ENCODE measurements at places on chromosomes 12 and 14.

DNA sequence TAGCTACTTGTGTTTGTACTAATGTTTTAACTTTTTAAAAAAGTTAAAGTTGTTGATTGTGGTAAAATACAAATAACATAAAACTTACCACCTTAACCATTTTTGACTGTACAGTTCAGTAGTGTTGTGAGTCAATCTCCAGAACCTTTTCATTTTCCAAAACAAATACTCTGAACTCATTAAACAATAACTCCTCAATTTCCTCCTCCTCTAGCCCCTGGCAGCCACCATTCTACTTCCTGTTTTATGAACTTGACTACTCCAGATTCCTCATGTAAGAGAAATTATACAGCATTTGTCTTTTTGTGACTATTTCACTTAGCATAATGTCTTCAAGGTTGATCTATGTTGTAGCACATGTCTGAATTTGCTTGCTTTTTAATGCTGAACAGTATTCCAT is 299.1 kb upstream of the AMIGO2 start:
- no peak for DNase-seq

DNA sequence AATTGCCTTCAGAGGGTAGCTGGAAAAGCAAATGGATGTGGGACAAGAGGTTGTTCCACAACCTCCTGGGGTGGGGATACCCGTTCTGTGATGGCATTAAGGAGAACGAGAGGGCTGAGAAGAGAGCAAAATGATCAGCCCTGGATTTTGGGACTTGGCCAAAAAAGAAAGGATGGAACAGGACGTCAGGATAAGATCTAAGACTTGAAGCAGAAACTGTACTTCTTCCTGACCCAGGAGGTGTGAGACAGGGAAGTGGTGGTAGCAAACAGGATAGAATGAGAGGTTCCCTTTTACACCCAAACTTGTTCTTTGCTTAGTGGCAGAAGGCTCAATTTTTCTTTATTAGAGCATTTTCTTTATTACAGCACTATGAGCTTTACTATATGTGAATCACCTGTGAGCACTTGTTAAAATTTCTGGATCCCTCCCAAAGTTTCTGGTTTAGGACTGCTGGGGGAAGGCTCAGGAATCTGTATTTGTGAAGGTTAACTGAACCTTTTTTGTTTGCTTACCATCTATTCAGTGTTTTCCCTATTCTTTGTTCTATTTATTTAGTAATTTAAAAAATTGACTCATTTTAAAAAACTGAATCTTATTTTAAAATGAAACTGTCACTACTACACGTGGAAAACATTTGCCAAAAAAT is 59.2 kb downstream of the ERC1 start:
- no peak for DNase-seq

DNA sequence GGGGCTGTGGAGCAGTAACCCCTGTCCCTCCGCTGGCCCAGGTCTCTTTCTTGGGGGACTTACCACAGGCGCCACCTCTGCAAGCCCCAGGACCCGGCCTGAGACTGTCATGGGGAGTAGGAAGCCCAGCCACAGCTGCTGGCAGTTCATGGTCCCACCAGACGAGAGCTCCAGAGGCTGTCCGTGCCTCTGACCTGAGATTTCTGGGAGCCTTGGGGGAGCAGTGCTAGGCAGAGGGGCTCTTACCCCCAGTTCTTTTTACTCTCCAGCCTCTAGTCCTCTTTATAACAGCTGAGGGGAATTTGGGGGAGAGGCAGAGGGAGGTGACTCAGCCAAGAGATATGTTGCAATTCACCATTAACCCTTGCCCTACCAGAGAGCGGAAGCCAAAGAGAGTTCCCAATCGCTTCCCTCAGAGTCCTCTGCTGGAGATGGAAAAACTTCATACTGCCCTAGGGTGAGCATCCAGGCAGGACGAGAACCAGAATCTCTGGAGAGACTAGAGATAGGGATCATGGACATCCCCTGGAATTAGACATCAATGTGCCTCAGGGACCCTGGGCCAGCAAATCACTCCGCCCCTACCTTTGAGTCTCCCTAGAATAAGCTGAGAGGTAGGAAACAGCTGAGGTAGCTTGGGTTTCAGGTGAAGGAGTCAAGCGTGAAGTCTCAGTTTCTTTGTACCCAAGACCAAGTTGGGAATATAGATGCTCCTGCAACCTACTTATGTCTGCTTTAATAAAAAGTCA is at the start of gene MMP19:
Gene MMP19 (minus strand): TSS at position 256 of the 749 bp plus-strand sequence. CDS start 106 bp downstream, at position 150.
- peak; percentile 74 for DNase-seq

GRCh38 chr14:22221508-22221907 is 367.5 kb downstream of the DAD1 start:
- no peak for DNase-seq

DNA sequence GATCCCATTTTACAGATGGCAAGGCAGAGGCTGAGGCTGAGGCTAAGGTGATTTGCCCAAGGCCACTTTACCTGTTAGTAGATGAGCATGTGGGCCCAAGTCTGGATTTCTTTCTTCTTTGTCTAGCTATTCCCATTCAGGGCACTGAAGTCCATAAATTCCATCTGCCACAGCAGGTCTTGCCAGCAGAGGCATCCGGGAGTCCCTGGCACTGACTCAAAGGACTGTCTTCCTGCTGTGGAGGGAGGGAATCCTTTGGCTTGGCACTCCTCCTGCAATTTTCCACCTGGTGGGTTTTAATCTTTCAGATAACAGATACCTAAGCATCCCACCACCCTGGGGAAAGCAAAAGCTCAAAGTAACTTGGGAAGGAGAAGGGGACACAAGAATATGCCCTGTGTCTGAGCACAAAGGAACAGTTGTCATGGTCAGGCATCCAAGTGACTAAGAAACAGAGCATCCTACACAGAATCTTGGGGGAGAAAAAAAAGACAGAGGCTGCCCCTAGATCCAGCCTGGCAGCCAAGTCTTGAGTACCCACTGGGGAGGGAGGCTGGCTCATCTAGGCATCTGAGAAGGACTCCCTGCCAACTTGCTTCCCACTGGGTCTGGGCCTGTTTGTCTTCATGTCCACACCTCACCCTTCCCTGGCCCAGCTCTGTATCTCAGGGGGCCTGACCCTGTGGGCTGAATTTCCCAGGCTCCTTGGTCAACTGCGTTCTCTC is 35.6 kb upstream of the CMKLR1 start:
- DNase-seq: no peak

- no peak for DNase-seq
These were observed 2.0 kb upstream of the TBX5 start for GRCh38 chr12:114407842-114408411.

DNA sequence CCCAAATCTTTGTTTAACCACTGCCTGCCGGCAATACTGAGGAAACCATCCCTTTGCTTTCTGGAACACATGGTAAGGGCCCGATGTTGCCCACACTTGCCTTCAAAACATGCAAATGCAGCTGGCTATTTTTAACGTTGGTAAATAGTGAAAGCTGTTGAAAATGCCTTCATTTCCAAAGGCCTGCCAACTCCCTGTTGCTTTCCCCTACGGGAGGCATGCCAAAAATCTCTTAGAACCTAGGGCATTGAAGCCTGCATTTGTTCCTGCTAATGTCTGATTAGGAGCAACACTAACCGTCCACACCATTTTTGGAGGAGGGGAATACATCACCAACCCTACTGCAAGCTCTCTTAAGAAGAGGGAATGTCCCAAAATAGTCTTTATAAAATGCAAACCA is 152.6 kb upstream of the NOS1 start:
- no peak for DNase-seq

- DNase-seq: no peak
These were observed 215.7 kb downstream of the KIF21A start for GRCh38 chr12:39227218-39227617.

GRCh38 chr12:82529954-82530353 is 156.8 kb upstream of the TMTC2 start:
- DNase-seq: no peak

DNA sequence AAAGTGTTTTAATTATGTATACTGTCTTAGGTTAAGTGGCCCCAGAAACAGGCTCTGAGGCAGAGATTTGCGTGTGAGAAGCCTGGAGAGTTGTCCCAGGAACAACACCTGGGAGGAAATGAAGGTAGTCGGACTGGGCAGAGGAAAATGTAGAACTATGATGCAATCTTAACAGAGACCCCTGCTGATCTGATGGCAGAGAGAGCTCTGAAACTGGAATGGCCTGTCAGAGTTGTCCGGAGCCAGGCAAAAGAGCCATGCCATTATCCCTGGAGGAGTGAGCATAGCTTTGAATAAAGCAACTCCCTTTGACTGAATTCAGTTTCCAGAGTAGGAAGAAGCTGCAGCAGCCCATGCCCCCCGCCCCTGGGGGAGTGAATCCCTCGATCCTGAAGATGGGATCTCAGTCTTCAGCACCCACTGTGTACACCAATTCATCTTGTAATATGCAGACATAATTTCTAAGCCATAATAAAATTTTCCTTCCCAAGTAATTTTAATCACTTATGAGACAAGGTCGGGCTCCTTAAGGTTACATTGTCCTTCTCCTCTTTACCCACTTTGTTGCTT is 264.8 kb downstream of the PDZRN4 start:
- no peak for DNase-seq

GRCh38 chr14:105171004-105171673 is 2.6 kb upstream of the JAG2 start:
- no peak for DNase-seq

DNA sequence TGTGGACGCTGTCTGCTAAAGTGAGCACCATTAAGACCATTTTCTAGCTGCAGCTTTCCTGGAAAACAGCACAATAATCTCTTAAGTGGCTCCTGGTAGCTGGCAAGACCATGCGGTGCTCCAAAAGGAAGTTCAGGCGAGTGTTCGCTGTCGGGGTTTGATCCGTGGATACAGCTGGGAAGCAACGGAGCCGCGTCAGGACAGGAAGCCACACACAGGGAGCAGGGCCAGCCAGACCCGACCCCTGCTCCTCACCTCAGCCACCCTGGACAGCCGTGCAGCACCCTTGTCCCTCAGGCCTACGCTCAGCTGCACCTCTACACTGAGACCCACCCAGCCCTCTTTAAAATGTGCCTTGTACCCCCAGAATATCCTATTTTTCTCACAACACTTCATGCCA is 19.4 kb downstream of the ZFYVE21 start:
- DNase-seq: no peak

- no peak for DNase-seq
These were observed 229.9 kb downstream of the NTF3 start for GRCh38 chr12:5661811-5662210.

DNA sequence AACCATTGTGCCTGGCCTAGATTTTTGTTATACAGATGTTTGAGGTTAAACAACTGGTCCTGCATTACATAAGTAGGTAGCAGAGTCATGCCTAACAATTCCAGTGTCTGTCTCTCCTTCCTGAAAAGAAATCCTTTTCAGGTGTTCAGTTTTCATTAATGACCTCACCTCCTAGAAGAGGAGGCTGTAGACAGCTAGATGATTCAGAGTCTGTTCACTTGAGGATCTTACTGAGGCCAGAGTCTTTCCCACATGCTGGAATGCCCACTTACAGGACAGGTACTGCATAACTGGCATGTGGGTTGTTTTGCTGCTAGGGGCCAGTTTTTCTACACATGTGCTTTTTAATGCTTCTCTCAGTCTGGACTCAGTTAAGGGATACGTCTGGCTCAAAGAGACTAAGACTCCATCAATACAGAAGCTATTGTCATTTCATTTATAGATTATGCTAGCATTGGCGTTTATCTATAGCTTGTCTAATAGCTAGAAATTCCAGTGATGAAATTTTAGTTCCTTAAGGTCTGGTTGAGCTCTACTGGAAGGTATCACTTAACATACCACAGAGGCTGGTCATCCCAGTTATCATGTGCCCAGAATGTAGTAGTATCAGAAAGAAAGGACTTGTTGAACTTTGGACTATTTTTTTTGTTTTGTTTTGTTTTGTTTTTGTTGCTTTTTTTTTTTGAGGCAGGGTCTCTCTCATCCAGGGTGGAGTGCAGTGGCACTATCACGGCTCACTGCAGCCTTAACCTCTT is 206.4 kb downstream of the ERC1 start:
- no peak for DNase-seq

DNA sequence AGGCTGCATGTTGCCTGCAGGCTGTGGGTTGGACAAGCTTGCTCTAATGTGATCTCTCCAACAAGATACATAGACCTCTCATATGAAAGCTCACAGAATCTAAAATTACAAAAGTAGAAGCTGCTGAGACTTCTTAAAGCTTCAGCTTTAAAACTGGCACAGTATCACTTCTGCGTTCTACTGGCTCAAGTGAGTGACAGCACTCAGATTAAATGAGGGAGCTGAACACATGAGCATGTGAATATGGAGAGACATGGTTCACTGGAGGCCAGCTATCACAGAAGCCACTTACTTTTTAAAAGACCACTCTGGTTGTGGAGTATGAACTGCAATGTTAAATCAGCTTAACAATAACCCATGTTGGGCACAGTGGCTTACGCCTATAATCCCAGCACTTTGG is 29.1 kb upstream of the ANO6 start:
- no peak for DNase-seq

DNA sequence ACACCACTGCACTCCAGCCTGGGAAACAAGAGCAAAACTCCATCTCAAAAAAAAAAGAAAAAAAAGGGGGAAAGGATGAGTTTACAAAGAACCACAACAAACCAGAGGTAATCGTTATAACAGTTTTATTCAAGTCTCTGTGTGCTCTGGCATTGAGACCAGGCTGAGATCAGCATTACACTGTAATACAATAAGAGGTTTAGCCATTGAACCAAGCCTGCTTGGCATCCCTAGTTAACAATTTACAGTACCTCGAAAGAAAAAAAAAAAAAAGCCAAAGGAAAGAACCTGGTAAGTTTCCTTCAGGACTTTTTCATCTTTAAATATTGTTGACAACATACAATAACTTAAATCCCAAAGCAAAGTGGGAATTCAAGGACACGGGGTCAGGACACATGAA is 80.7 kb downstream of the TTC9 start:
- no peak for DNase-seq

DNA sequence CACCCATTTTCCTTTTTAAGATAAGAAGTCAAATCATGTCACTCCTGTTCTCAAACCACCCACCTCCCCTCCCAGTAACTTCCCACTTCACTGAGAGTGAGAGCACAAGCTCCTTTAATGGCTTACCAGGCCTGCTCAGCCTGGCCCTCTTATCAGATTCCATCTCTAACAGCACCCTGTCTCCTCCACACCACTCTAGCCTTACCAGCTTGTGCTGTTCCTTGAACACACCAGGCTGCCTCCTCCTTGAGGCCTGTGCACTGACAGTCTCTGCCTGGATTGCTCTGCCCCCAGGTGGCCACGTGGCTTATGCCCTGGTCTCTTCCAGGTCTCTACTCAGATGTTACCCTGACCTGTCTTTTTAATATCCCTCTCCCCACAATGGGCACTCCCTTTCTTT is 40.1 kb upstream of the EVL start:
- no peak for DNase-seq

- no peak for DNase-seq
These were observed 3.5 kb downstream of the DICER1 start for GRCh38 chr14:95153866-95154265.

- DNase-seq: peak; percentile 53
These were observed at the start of gene LGALS3 for GRCh38 chr14:55129086-55129427. TSS of gene LGALS3 (plus strand) at chr14:55129252. CDS start at chr14:55137374, 8,122 bp downstream.

- no peak for DNase-seq
These were observed 10.1 kb downstream of the RAB21 start for GRCh38 chr12:71764587-71765321.

- no peak for DNase-seq
These were observed 23.9 kb upstream of the ITGA5 start for GRCh38 chr12:54442961-54443360.

- DNase-seq: no peak
These were observed 131.5 kb upstream of the RTL1 start for GRCh38 chr14:101034986-101035385.

- no peak for DNase-seq
These were observed 18.2 kb upstream of the MON2 start for GRCh38 chr12:62448436-62448835.

GRCh38 chr14:35420036-35420811 is 15.7 kb upstream of the NFKBIA start:
- DNase-seq: peak; percentile 43

GRCh38 chr12:103600967-103601728 is 14.1 kb downstream of the STAB2 start:
- DNase-seq: no peak

Measured in fibroblast of the conjunctiva (primary cell).